NCI-H446 (cell line): ENCODE measurements at places on chromosomes 5 and 9.
A peak's percentile ranks its signal among the peaks of the same experiment; 100 is the strongest.

- no peak for DNase-seq
These were observed 14.9 kb upstream of the DELE1 start for GRCh38 chr5:141908796-141909195.

- DNase-seq: no peak
These were observed 150.3 kb upstream of the SLC24A2 start for GRCh38 chr9:19938990-19939733.

DNA sequence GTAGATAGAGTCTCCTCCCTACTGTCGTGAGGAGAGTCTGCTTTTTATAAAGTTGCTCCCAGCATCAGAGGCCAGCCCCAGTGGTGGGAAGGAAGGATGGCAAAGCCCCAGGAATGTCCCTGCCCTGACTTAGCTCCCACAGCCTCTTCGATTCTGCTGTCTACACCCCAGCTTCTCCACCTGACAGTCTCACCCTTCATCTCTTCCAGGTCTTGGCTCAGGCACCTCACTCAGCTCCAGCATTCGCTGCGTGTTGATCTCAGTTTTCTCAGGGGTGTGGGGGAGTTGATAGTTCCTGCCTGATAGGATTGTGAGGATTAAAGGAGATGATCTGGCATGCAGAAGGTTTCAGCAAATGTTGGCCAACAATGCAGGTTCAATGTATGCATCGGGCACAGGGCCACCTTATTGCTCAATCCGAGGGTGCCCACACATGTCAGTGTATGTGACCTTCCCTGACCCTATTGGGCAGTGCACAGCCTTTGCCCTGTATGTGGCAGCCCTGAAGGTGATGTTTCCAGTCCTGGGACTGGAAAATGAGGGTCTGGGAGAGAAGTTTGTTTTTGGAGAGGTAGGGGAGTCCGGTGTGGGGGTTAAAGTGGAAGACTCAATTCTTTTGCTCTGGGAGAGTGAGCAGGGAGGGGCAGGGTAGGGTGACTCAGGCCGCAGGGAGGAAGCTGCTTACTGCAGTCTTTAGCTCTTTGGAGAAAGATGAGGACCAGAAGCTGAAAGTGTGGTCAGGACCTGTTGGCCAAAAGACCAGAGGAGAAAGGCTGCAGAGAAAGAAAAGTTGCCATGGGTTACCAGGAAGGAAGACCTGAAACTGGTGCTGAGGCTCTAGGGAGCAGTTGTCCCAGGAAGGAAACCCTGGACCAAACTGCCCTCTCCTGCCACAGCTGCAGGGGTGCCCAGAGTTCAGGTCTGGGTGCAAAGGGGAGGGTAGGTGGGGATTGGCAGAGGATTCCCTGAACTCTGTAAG lies 153.2 kb downstream of the MACROH2A1 start:
- no peak for DNase-seq

DNA sequence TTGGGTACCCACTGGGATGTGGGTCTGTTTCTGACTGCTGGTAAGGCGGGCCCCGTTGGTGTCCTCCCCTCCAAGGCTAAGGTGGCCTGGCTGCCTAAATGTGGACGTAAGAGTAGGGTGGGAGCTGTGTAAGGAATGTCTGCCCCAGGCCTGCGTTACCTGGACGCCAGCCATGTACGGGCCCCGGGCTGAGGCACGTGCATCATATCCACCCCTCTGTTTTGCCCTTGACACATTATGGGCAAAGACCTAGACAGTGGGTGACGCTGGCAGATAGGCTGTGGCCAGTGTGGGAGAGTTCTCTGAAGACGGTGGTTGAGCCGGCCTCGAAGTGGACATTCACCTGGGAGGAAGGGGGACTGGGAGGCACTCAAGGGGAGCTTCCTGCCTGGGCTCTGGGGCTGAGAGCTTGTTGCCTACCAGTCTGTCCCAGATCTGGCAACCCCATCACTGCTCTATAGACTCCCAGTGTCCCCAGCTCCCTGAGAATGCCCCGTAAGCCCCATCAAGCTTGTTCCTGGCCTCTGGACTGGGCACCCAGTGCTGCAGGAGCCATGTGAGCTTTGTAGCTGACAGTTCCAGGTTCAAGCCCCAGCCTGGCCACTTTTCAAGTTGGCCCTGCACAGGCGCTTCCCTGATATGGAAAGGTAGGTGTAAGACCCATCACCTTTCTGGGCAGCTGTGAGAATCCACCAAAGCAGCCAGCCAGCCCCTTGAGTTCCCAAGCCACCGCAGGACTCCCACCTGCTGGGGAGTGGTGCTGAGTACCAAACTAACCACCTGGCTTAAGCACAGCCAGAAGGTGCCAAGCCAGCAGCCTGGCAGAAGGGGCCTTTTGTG lies 3.2 kb upstream of the PRR7 start:
- no peak for DNase-seq

- DNase-seq: no peak
These were observed 563.8 kb downstream of the TLR4 start for GRCh38 chr9:118268046-118268445.

- DNase-seq: no peak
These were observed 72.1 kb upstream of the GRAMD2B start for GRCh38 chr5:126351153-126351552.

DNA sequence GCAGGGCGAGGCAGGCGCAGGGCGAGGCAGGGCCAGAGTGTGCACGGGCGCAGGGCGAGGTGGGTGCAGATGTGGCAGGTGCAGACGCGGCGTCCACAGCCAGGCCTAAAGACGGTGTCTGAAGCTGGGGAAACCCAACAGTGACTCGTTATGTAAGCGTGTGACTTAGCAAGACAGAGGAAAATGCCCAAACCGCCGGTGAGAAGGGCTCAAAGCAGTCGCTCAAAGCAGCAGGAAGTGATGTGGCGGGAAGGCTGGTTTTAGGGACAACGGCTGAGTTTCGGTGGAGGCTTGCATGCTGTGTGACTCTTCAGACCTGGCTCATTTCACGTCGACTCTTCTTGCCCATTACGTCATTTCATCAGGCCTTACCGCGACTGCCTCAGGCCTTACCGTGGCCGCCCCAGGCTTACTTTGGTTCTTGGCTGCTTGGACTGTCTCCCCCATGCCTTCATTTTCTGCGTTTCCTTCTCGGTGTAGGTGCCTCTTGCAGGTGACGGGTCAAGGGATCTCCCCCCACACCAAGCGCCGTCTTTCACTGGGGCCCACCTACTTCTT lies 50.5 kb upstream of the EXOC3 start:
- DNase-seq: no peak

DNA sequence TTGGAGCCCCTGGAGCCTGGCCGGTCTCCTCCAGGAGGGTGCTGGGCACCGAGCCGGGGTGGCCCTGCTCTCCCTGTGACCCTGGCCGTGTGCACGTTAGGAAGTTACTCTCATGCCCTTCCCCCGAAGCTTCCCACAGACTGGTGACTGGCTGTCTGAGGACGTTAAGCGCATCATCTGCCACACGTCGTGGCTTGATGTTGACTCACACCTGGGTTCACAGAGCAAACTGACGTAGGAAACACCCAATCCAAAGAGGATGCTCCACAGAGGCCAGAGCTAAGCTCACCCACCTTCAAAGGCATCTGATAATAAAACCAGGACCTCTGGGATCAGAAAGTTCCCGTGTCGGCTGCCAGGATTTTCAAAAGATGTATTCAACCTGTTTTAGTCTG lies 152.9 kb upstream of the PHYKPL start:
- no peak for DNase-seq

DNA sequence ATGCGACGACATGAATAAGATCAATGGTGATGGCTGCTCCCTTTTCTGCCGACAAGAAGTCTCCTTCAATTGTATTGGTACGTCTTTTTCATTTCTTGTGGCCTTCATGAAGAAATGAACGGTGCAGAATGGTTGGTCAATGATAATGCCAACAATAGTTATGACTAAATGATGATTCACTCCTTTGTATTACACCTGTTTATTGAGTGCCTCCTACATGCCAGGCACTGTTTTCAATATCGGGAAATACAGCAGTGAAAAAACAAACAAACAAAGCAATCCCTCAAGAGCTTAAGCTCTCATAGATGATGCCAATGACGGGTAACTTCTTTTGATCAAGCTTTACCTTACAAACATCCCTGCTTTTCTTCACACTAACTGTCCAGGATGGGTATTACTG lies 117.7 kb downstream of the PAPPA start:
- no peak for DNase-seq

- DNase-seq: no peak
These were observed 2.3 kb downstream of the HAND1 start for GRCh38 chr5:154475591-154476353.

GRCh38 chr9:71249729-71250317 lies 128.4 kb upstream of the TRPM3 start:
- DNase-seq: peak; percentile 26

GRCh38 chr9:125631391-125632085 lies 75.5 kb downstream of the MAPKAP1 start:
- DNase-seq: peak; percentile 20

GRCh38 chr5:143054480-143054941 lies 284.3 kb downstream of the ARHGAP26 start:
- DNase-seq: no peak

DNA sequence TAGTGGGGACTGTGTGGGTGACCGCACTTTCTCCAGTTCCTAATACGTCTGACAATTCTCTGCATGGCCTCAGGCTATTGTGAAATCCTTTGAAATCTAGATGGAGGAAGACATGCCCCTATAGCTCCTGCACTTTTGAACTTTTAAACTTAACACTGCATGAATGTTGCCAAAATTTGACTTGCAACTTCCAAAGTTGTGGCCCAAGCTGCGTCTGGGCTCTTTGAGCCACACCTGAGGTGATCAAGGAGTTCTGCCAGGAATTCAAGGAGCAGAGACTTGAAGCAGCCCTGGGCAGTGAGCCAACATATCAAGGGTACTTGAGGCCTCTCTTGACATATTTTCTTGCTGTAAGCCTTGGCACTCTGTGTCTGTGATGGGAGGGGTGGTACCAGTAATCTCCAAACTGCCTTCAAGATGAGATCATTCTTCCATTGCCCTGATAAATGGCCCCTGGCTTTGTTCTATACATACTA lies 1336.1 kb upstream of the CDH9 start:
- no peak for DNase-seq

DNA sequence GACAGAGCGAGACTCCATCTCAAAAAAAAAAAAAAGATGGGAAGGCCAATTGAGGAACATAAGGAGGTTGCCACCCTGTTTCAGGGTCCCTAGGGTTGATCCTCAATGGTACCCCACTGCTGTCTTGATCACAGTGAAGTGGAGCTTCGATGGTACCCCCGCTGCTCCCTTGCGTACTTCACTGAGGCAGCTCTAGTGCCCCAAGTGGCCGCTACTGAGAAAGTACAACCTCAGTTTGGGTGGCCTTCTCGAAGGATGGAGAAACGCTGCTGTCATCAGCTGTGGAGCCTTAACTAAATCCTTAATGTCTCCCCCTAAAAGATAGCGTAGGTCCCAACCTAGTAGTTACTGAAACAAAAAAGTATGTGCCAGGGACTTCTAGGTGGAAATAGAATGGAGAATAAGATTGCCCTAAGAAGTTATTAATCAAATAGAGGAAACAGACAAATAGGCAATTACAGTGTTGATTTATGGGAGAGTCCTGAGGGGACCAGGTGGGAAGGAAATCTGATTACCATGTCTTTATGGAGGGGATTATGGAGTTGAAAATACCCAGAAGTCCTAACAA lies 6.3 kb downstream of the TESK1 start:
- no peak for DNase-seq

DNA sequence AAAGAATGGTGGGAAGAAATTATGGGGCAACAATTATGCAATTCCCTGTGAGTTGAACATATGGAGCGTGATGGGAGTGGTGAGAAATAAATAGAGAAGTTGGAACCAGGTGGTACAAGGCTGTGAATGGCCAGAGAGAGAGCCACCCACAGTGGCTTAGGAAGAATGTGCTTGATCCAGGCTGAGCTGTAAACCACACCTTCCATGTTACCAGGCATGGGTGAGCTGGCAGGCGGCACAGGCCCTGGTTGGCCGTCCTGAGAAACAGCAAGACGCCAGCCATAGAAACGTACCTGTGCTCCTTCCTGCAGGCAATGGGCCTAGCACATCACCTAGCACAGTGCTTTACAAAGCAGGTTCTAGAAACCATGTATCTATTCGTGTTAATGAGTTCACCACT lies 74.3 kb downstream of the EPB41L4B start:
- no peak for DNase-seq

DNA sequence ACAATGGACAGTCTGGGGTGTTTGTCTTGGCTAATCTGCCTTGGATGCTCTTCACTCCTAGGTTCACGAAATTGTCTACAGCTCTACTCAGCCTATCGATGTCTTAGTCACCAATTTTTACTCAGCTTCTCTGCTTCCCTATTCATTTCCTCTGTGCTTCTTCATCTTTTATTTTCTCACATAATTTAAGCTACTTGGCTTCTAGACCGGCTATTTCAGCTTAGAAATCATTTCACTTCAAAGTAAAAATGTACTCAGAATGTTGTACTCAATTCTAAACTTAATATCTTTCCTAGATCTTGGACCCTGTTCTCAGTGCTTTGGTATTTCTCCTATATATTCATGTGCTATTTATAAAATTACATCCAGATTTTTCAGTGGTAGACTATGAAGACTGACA lies 430.0 kb upstream of the FTMT start:
- DNase-seq: no peak

DNA sequence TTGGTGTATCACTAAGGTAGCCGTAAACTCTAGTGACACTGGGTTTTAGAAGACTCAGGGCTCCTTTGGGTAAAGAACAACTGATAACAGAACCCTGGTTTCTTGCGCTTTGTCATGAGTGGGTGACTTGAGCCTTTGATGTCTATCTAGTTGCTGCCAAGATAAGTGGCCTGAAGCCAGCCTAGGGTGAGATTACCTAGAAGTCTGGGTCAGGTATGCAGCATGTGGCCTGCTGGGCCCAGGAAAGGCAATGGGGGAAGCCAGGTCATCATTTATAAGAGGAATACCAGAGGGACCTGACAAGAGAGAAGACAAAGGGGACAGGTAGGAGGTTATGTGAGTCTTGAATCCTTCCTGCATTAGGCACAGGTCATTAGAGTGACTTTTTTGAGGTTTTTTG lies 23.2 kb upstream of the GARNL3 start:
- DNase-seq: no peak

DNA sequence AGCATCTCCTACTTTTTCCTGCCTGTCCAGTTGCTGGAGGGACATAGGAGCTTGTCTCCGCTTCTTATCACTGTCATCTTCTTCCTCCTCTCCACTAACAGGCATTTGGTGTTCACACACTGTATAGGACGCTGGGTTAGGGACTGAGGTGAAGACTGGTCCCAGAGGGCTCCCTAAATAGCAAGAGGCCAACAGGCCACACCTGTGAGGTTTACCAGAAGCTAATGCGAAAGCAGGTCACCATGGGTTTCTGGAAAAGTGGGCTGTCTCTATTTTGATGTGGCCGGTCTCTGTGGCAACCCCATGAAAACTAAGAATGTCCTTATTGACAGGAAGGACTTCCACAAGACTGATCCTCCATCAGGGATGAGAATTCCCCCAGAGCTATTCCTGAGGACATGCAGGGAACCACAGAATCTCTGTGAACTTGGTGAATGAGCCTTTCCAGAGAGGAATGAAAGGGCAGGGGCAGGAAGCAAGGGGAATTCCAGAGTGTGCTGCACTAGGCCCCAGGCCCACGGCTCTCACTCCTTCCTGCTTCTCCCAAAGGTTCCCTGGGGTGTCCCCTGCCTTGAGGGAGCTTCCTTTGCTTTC lies 61.7 kb downstream of the DAP start:
- DNase-seq: no peak

GRCh38 chr5:21164425-21164824 lies 1176.4 kb upstream of the CDH18 start:
- no peak for DNase-seq

- no peak for DNase-seq
These were observed 743.3 kb upstream of the PTPRD start for GRCh38 chr9:11356067-11356466.
